ENCODE measurements at places on chromosomes 6 and 20.

DNA sequence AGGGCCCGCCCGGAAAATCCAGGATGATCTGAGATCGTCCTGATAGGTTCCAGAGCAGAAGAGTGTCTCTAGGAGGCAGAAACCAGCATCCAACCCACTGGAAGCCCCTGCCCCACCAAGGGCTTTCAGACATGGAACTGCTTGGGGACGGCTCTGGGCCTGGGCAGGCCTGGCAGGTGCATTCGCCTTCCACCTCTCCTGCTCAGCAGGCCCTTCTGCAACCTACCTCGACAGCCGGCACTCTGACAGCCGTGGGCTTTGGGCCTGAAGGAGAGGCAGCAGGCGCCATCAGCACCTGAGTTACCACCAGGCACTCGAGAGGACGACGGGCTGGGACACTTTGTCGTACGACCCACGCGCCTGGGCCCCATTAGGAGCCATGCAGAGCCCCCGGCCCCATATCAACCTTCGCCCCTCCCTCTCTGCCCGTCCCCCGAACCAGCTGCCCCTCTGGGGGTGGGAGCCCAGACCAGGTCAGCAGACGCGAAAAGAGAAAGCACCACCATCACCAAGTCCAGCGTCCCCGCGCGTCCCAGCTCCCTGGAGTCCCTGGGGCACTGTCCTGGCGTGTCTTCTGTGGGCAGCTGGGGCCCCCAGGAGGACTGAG, 44.6 kb downstream of the KCNQ2 start:
- no peak for DNase-seq

DNA sequence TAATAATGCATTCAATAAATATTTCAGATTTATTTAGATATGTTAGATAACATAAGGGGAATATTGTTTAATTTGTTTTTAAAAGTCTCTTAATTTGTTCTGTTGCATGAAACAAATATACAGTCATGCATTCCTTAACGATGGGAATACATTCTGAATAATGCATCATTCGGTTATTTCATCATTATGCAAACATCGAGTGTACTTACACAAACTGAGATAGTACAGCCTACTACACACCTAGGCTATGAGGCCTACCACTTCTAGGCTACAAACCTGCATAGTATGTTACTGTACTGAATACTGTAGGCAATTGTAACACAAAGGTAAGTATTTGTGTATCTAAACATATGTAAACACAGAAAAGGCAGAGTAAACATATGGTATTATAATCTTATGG, 118.7 kb downstream of the EPHA7 start:
- DNase-seq: no peak

DNA sequence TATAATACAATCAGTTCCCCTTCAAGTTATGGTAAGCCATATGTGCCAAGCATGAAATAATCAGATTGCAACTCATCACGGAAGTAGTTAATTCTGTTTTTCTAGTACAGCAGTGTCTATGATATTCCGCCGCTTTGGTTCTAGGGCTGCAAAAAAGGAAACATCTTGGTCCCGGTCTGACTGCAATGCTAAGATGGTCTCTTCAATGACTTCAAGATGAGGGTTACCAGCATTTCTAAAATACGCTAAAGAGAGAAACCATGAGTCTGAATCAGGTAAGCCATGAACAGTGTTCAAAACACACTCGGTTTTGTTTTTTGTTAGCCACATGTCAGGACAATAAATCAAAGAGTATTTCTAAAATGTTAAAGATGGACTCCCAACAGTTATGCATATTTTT, 3.2 kb upstream of the ANKRD60 start:
- DNase-seq: no peak

GRCh38 chr6:25122622-25123237, 156.4 kb upstream of the CARMIL1 start:
- DNase-seq: no peak

DNA sequence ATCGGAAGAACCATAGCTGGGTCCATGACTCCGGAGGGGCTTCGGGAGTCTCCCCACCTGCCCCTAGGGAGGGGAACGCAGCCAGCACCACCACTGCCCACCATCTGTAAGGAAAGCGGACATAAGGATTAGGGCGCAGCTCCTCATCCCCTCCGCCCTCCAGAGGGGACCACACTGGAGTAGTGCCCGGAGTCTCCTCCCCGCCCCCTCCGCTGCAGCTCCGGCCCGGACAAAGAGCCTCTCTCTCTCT, 628 bp downstream of the SLC35B2 start:
- DNase-seq: no peak
